ENCODE measurements at places on chromosomes 6 and 20. TPM values are rescaled to one million over a fixed set of nuclear protein-coding genes. Genes with fewer than 3 reads are reported as not detected.

Gene HLA-DRB5
- 66.2 TPM for total RNA-seq

Gene SIGLEC1
- total RNA-seq: 32.0 TPM

Gene APCDD1L
- total RNA-seq: not detected

Gene TRIM40
- total RNA-seq: 0.33 TPM

Gene RIMS1
- 4.0 TPM for total RNA-seq

Gene GSTA2
- not detected for total RNA-seq

Gene TPD52L1
- 81.3 TPM for total RNA-seq

Gene CHRNA4
- not detected for total RNA-seq

Gene MEI4
- not detected for total RNA-seq

Gene PTGIS
- total RNA-seq: 41.7 TPM

Gene GHRH
- not detected for total RNA-seq

Gene IMPG1
- total RNA-seq: not detected

Gene PBOV1
- not detected for total RNA-seq

Gene OOEP
- total RNA-seq: not detected

Gene TPD52L2
- 146 TPM for total RNA-seq

Gene MDFI
- total RNA-seq: 36.1 TPM

Gene RPS18
- total RNA-seq: 4,287 TPM

Gene CPNE5
- total RNA-seq: 3.7 TPM

Gene CYP24A1
- 6.4 TPM for total RNA-seq

Gene TTK
- total RNA-seq: 1.9 TPM

Gene IL17A
- total RNA-seq: not detected

Gene ALDH5A1
- 6.4 TPM for total RNA-seq

Gene WFDC12
- total RNA-seq: not detected

Gene C6orf58
- 0.44 TPM for total RNA-seq

Gene MARCKS
- total RNA-seq: 19.8 TPM

Gene HSPA1B
- total RNA-seq: 113 TPM

Gene XKR7
- total RNA-seq: not detected

Gene TBXT
- total RNA-seq: not detected

Gene ZCCHC3
- total RNA-seq: 10.1 TPM

Gene SLC4A11
- total RNA-seq: 4.9 TPM

Gene POM121L2
- not detected for total RNA-seq

Gene MRAP2
- total RNA-seq: 0.33 TPM

Gene SPATA25
- total RNA-seq: 3.4 TPM

Gene SLPI
- total RNA-seq: 310 TPM

Gene ERVFRD-1
- total RNA-seq: not detected

Gene FGD2
- 11.5 TPM for total RNA-seq

Gene SLC17A3
- total RNA-seq: not detected

Gene LAMA5
- 53.3 TPM for total RNA-seq

Gene ZSCAN16
- total RNA-seq: 9.8 TPM

Gene PCK1
- total RNA-seq: 29.3 TPM

Gene SLC17A1
- not detected for total RNA-seq

Gene CD109
- 10.2 TPM for total RNA-seq

Gene BMP2
- total RNA-seq: 14.7 TPM

Gene LY86
- 3.4 TPM for total RNA-seq

Gene TINAG
- not detected for total RNA-seq

Gene TMEM200A
- total RNA-seq: 4.6 TPM
